Trophoblast cell (in vitro differentiated cells and primary cell): ENCODE measurements at places on chromosomes 13 and 19.

GRCh38 chr19:3178377-3178972, at the start of gene S1PR4:
Gene S1PR4, plus strand, starts transcription at chr19:3178769. Its CDS starts 24 bp downstream, at chr19:3178793.
- DNase-seq: no peak
- no peak within 1 kb of the TSS for H3K27ac ChIP-seq
- no peak within 1 kb of the TSS for H3K4me3 ChIP-seq
- no peaks in the 10 kb centered on the region for H3K36me3 ChIP-seq

GRCh38 chr13:80465321-80465720, 124.4 kb upstream of the SPRY2 start:
- DNase-seq: no peak
- H3K36me3 ChIP-seq: no peaks in the 10 kb centered on the region
- H3K27me3 ChIP-seq: no peaks in the 10 kb centered on the region
- no peak overlapping the region for H3K4me3 ChIP-seq

GRCh38 chr13:112695121-112695520, 5.3 kb downstream of the ATP11A start:
- no peak overlapping the region for H3K27ac ChIP-seq
- H3K4me3 ChIP-seq: no peak overlapping the region
- H3K36me3 ChIP-seq: peaks cover 9% of the 10 kb centered on the region

DNA sequence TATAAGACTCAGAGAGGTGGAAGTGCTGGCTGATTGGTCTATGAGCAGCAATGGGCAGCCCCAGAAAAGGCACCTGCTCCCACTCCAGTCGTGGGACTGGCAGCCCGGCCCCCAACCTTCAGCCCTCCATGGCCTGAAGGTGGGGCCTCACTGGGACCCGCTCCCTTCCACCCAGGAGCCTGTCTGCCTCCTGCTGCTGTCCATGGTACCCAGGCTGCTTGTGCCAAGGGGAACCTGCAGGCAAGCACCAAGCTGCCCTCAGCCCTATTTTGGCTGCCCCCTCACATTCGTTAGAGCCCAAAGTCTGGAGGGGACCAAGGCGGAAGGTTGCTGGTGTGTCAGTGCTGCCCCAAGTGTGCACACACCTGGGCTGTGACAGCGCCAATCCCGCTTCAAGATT, 2304.9 kb downstream of the PCDH9 start:
- peaks cover under 1% of the 10 kb centered on the region for H3K36me3 ChIP-seq
- no peak overlapping the region for H3K4me3 ChIP-seq
- no peaks in the 10 kb centered on the region for H3K27me3 ChIP-seq
- no peak overlapping the region for H3K27ac ChIP-seq
- peaks cover 6% of the 10 kb centered on the region for H3K4me1 ChIP-seq
- DNase-seq: no peak

- peaks cover 11% of the 10 kb centered on the region for H3K4me1 ChIP-seq
- no peaks in the 10 kb centered on the region for H3K36me3 ChIP-seq
- no peaks in the 10 kb centered on the region for H3K27me3 ChIP-seq
- H3K4me3 ChIP-seq: peak overlapping the region; percentile 6
These were observed 30.5 kb downstream of the VAV1 start for GRCh38 chr19:6803036-6803404.

DNA sequence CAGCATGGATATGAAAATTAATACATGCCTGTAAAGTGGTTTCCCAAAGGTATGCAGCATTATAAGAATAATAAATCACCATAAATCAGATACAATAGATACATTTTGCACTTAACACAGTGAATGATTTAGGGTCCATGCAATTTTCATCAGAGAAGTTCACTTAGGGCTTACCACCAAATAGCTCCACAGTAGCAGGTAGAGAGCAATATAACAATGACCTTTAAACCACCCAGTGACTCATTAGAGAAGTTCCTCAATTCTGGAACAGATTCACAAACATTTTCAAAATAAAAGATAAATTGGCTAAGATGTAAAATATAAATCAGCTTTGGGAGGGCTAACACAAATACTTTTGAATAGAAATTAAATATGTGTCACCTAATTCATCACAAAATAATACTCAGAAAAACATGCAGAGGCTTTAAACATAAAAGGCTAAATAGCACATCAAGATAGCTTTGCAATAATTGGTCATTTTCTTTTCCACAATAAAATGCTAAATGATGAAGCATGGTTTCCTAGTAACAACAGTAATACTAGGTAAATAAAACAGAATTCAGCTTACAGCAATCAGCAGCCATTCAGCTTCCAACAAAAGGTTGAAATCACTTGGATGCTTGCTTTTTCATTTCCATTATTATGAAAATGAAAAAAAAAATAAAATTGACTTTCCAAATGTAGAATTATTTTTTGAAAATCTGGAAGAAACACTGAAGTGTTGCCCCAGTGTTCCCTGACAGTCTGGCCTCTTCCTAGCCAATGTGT, 84.3 kb upstream of the NBEA start:
- no peak overlapping the region for H3K4me3 ChIP-seq
- H3K27ac ChIP-seq: no peak overlapping the region
- no peak for DNase-seq

DNA sequence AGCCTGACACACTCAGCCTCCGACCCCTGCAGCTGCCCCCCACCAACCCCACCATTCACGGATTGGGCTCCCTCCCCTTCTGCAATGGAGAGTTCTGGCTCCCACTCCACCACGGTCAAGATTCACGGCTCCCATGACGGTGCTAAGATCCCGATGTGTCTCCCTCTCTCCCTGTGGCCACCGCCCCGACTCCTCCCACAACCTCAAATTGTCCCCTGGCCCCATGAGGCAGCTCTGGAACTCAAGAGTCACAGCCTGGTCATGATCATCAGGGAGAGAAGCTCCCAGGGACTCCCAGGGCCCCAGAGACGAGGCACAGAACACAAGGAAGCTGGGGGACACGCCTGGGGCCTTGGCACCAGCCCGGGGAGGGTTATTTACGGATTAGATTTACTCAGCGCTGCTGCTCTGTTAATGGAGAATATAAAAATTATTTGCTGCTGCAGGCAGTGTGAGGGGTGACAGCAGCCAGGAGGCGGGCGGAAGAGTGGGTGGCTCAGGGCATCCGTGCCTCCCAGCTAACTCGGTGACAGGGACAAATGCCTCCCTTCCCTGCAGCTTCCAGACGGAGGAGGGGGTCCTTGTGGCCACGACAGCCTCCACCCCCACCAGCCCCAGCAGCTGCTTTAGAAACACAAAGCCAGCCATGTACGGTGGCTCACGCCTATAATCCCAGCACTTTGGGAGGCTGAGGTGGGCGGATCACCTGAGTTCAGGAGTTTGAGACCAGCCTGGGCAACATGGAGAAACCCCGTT, 184.2 kb downstream of the PTPRS start:
- no peak for DNase-seq
- no peaks in the 10 kb centered on the region for H3K4me1 ChIP-seq
- H3K36me3 ChIP-seq: peaks cover 5% of the 10 kb centered on the region

DNA sequence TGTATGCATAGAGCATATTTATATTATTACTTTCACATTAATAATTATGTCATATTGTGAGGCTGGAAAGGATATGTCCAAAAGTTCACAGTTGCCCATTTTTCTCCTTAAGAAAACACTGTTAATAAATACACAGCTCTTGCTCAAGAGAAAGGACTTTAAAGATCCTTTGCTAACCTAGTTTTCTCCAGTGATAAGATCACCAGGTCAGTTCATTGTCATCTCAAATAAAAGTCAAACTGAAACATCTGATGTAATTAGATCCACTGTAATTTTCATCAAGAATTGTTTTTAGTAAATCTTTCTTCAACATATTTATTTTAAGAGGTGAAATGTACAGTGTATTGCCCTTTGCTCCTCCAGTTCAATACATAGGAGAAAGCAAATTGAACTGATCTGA, 82.8 kb upstream of the KLHL1 start:
- no peaks in the 10 kb centered on the region for H3K27me3 ChIP-seq
- DNase-seq: no peak
